ENCODE measurements at places on chromosomes 5 and 9.

DNA sequence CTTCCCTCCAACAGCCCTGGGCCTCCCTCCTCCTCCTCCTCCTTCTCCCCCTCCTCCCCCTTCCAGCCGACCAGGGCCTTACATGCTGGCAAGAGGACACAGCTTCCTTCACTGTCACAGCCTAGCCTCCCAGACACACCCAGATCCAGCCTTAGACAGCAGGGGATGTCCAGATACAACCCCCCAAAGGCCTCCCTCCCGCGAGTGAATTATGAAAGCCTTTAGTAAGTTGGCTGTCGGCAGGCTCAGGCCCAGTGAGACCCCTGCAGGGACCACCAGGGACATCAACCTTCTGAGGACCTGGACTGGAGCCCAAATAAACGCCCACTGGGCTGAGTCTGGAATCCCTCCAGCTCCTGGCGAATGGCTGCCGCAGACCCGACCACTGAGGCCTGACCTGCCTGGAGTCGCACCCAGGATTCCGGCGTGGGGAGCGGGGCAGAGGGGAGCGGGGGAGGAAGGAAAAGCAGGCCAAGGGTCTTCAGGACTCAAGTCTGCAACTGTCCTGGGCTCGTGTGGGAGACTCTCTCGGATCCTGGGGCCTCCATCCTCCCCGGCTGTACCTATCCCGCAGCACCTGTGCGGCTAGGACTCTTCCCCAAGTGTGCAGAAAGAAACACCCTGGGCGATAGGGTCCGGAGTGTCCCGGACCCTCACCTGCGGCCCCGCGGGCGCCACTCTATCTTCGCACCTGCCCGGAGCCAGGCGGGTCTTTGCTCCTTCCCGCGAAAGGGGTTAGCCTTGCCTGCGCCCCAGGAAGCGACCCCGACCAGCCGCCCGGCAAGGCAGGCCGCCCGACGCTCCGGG lies 705 bp downstream of the SEPTIN8 start:
- no peak for DNase-seq

DNA sequence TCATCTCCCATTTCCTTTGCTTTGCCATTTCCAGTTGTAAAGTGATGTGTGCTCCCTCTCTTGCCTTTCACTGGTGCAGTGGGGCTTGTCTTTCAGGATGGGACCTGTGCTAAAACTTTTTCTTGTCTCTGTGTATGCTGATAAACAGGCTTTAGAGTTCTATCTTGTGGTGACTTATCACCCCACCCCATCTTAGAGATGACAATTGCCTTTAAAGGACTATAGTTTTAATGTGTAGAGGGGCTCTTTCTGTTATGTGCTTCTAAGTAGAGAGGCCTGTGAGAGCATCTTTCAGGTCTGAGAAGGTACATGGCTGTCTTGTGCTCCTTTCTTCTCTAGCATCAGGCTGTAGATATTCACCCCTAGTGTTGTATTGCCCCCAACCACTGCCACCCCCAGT lies 21.9 kb downstream of the MAN2A1 start:
- no peak for DNase-seq

GRCh38 chr5:149639737-149640136 lies 58.4 kb downstream of the ARHGEF37 start:
- no peak for DNase-seq

- DNase-seq = no peak
These were observed 61.9 kb upstream of the MEGF10 start for GRCh38 chr5:127228540-127229184.

DNA sequence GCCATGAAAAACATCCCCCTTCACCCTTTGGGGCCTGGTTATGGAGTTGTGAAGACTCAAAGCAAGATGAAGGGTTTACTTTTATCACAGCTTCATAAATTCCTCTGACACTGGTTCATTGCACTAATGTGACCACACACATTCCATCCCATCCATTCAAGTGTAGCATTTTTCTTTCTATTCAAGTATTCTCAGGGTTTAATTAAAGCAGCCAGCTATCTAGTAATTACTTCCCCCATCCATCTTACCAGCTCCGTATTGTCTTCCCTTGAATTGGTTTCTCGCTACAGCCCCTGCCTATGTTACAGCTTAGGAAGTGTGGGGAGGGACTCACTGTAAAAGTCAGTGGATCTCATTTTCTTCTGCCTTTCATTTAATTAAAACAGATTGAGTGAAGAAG lies 387.0 kb upstream of the RFX3 start:
- no peak for DNase-seq

DNA sequence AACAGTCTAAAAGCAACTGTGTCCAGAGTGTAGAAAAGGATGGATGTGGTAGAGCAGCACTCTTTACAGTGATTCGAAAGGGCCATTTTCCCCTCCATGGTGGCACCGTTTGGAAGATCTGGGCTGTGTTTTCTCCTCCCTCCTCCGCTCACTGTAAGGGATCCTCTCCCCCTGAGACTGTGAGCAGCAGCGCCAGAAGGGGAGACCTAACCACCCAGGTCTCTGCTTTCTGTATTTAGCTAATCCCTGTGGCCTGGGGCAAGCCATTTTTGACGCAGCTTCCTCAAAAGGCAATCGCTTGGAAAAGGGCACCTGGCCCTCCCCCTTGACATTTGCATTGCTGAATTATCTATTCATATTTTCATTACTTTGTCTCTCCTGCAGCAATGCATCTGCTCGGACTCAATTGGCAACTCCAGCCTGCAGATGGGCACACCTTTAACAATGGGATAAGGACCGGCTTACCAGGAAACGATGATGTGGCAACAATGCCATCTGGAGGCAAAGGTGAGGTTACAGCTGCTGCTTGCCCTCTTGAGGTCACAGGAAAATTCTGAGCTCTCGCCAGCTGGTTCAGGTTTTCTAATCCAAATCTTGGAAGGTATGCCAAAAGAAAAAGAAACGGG lies 244.3 kb upstream of the WWC1 start:
- no peak for DNase-seq
